ENCODE measurements at places on chromosomes 2 and 18.

DNA sequence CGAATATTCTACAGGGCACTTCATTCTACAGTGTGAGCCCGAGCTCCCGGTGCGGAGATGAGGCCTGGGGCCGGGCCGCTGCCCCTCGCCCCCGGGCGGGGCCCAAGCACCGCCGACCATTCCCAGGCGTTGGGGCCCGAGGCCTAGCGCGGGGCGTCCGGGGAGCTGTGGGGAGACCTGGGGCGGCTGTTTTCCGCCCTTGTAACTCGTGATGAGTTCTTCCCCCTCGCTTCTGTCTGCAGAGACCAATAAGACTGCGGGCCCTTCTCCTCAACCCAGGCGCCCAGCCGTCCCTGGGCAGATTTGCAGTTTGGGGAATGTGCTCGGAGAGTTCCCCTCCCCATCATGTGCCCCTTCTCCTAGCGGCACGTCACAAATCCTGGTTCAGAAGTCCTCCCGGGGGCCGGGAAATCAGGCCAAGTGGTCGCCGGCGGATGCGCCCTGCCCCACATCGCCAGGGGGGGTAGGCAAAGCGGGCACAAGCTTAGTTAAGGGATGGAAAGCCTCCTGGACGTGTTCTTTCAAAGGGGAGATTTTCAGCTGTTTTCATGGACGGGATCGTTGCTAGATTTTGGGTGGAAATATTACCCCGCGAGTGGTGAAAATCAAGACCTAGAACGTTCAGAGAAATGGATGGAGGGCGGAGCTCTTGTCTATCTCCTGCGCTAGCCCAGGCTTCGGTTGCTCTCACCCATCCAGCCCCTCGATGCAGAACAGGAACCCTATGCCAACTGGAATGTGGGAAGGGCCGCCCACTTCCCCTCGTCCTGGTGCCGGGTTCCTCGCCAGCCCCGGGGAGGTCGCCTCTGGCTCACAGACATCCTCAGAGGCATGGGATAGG is 18.8 kb upstream of the HAAO start:
- peak; percentile 56 for DNase-seq

GRCh38 chr2:77834360-77835002 is 312.3 kb upstream of the LRRTM4 start:
- DNase-seq, result no peak

- no peak for DNase-seq
Observed at GRCh38 chr2:161123531-161124030, 36.6 kb upstream of the TANK start.

GRCh38 chr18:2570772-2571199 is 519 bp downstream of the METTL4 start:
- DNase-seq, result peak; percentile 72

DNA sequence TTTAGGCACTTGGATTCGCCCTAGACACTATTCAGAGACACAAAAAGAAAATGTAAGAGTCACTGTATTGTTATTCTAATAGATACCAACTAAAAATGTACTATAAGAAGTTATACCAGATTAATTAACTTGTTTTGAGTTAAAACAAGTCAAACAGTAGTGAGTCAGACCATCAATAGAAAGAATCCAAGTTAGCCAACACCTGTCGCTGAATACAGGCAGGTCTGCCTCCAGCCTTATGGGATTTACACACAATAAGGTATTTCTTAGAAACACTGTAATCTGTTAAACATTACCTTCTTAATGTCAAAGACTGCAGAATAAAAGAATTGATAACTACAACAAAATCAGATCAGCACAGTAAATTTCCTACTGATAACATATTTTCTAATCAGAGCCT is 181.4 kb downstream of the DYM start:
- no peak for DNase-seq

- no peak for DNase-seq
Observed at GRCh38 chr2:98778741-98779483, 48.0 kb upstream of the MGAT4A start.

DNA sequence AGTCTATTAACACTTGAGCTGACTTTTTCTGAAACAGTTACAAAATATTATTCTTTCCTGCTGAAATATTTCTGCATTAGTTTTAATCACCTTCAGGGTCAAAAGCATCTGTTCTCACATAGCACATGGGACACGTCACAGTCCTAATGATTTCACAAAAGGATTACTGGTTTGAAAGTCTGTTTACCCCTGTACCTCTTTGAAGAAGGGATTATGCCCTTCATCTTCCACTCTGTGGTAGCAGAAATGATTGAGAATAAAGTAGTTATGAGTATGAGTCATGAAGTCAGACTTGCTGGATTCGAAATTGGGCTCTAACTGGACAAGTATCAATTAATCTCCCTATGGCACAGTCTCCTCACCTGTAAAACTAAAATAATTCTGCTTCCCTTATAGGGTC is 121.2 kb downstream of the SATB2 start:
- no peak for DNase-seq

- DNase-seq, result no peak
Observed at GRCh38 chr2:212266297-212266696, 272.3 kb downstream of the ERBB4 start.

DNA sequence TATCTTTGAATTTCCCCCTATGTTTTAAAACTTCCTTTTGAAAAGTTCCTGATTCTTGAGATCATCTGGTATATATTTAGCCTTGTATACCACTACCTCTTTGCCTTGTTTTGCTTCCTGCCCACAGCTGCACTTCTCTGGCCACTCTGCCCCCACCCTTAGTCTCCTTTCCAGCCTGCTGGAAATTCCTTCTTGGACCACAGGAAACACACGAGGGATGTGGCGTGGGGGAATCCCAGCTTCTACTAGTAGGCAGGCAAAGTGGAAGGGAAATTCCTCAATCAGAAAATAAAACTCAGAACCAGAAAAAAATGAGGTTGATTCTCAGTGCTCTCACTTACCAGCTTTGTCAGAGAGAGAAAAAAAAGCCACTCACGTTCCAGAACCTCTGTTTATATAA is 13.4 kb downstream of the IL18RAP start:
- DNase-seq, result no peak

DNA sequence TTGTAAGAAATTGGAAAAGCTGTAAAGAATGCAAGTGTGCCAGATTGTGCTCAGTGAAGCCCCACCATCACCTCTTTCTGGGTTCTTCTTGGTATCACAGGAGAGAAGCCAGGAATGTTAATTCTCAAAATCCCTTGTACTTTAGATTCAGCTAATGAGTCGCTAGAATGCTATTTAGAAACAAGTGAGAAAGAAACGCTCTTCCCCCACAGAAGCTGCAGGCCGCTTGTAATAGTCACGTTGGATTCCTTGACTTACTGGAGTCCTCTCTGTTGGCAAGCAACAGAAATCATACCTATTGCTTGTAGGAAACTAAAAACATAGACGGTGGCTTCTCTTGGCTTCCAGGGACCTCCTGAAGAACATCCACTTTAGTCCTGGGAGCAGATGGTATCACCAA is 375.6 kb upstream of the LRATD1 start:
- DNase-seq, result no peak

GRCh38 chr2:18703555-18703954 is 114.2 kb upstream of the NT5C1B start:
- DNase-seq, result no peak

DNA sequence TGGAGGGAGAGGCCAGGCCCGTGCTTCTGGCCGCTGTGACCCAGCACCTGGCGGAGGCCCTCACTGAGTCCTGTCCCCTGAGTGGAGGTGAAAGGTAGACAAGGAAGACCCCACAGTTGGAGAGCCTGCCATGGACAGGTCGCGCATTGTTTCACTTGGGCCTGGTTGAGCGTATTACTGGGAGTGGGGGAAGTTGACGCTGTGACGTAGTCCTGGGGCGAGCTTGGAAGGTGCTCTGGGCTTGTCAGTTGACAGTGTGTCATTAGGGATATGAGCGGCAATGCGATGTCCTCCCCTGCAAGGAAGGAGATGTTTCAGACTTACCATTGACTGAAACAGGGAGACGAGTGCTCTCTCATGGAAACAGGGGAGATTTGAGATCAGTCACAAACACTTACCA is 127.1 kb downstream of the SH3RF3 start:
- DNase-seq, result no peak

- DNase-seq, result no peak
Observed at GRCh38 chr2:62768615-62769014, 63.1 kb downstream of the EHBP1 start.

DNA sequence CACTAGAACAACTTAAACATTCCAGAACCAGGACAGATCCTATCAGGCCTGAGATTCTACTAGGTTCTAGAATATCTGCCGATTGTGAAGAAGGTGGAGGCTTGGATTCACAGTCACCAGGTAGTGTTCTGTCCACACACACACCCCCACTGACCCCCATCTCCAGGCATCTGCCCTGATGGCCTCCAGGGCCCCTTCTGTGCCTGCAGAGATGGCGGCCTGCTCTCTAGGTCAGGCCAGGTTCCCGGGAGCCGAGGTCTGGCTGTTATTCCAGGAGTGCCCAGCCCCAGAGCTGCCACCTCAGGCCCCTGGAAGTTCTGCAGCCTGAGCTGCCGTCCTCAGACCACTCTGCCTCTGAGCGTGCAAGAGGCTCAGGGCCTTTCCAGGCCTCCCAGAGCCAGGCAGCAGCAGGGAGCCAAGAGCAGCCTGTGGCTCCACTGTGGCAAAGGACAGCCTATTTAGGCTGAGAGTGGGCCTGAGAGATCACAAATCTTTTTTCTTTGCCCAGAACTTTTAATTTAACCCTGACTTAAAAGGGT is 96.2 kb upstream of the ASAP2 start:
- DNase-seq, result no peak
